H7 (cell line): ENCODE measurements at places on chromosomes 3 and 15. TPM values are rescaled to one million over a fixed set of nuclear protein-coding genes. Genes with fewer than 3 reads are reported as not detected.

DNA sequence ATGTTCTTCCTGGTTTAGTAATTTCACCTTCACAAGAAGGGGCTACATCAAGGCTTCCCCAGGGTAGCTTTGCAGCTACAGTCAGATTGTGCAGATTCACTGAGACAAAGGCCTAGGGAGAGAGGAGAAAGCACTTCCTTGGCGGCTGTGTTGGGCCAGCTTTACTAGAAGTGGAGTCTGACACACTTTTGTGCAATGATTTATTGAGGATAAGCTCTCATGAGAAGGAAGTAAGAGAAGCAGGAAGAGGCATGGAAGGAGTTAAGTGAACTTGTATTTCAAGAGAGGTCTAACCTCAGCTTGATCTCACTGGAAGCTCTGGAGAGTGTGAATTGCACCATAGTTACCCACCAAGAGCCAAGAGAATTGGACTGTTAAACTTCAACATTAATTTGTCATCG is 78.9 kb downstream of the TGFBR2 start:
- DNase-seq: no peak

CLDN18 gene
- total RNA-seq: 0.14 TPM in 1 of 2 replicates, not detected in the other

SPPL2A gene
- 25.9 and 31.8 TPM in 2 replicates for total RNA-seq

DNA sequence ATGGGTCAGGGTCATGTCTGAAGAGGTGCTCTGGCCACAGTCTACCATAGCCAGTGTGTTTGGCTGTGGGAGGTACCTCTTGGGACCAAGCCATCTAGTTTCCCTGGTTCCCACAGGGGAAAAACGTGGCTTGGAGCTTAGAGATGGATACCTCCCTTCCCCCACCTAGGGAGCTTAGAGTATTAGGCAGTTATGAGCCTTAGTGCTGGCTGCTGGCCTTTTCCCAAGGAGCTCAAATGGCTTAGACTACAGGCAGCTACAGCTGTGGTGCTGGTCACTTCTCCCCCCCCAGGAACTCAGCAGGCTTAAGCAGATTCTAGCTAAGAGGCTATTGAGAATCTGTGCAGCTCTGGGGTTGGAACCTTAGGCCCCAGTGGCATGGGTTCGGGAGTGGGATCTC is 591.2 kb downstream of the NSUN3 start:
- no peak for DNase-seq

FOXL2NB gene
- 3.9 and 5.5 TPM in 2 replicates for total RNA-seq

BFSP2 gene
- not detected in 2 replicates for total RNA-seq

DNA sequence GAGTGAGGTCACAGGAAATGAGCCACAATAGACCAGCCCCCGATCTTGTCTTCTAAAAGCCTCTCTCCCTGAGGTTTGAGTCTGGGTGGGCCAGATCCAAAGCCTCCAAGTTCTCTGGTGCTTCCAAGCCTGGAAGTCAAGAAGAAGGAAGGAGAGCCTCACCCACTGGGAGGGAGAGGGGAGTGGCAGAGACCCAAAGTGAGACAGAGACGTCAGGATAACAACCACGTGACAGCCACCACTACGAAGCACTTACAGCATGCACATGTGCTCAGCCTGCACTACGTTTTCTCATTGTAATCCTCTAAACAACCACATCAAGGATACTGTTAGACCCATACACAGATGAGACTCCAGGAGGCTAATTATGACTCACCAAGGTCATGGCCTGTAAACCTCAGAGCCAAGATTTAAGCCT is 197.3 kb upstream of the LINGO1 start:
- no peak for DNase-seq

POMGNT2 gene
- 21.7 and 22.8 TPM in 2 replicates for total RNA-seq

GRCh38 chr15:60213377-60214000 is 184.3 kb downstream of the ANXA2 start:
- DNase-seq: no peak

DNA sequence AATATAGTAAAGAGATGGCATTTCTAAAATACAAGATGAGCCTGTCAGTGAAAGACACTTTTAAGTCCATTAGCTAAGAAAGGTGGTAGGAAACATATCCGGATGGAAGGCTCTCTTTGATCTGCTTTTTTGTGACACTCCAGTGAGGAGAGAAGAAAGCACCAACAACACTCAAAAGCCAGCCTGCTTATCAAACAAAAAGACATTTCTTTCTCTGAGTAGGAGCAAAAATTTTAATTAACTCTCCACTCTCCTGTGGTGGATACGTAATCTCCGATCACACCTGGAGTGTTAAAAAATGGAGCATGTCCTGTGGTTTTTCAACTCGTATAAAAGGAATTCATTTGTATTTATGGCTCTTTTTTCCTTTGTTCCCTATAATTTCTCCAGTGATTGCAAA is 65.3 kb downstream of the OXNAD1 start:
- no peak for DNase-seq

NR2E3 gene
- total RNA-seq: 0.14 and 0.33 TPM in 2 replicates

DNA sequence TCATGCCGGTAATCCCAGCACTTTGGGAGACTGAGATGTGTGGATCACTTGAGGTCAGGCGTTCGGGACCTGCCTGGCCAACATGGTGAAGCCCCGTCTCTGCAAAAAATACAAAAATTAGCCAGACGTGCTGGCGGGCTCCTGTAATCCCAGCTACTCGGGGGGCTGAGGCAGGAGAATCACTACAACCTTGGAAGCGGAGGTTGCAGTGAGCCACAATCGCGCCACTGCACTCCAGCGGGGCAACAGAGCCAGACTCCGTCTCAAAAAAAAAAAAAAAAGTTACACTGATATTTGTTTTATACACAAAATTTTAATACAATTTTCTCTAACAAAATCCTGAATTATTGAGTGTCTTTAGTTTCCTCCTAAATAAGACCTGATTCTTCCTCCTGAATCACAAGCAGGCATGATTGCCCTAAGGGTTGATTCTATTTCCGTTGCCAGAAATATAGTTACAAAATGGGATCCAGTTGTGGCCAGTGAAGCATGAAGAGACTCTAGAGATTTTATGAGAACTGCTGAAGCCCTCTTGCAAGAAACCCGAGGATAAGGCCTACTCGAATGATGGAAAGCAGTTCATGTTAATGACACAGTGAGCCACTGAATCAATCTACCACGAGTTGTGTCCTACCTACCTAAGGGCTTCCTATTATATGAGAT is 9.6 kb upstream of the SMARCC1 start:
- no peak for DNase-seq

GRCh38 chr15:78895471-78895870 is 22.8 kb downstream of the MORF4L1 start:
- DNase-seq: no peak
